Prostate gland (tissue), 2 donors: ENCODE measurements at places on chromosomes 2 and 18. TPM values are rescaled to one million over a fixed set of nuclear protein-coding genes. Genes with fewer than 3 reads are reported as not detected.

- no peak for DNase-seq
Measured at GRCh38 chr2:54609241-54609640, 114.2 kb upstream of the EML6 start.

- peak; percentile 63 for DNase-seq
Measured at GRCh38 chr2:222708274-222708710, 36.8 kb downstream of the MOGAT1 start.

DNA sequence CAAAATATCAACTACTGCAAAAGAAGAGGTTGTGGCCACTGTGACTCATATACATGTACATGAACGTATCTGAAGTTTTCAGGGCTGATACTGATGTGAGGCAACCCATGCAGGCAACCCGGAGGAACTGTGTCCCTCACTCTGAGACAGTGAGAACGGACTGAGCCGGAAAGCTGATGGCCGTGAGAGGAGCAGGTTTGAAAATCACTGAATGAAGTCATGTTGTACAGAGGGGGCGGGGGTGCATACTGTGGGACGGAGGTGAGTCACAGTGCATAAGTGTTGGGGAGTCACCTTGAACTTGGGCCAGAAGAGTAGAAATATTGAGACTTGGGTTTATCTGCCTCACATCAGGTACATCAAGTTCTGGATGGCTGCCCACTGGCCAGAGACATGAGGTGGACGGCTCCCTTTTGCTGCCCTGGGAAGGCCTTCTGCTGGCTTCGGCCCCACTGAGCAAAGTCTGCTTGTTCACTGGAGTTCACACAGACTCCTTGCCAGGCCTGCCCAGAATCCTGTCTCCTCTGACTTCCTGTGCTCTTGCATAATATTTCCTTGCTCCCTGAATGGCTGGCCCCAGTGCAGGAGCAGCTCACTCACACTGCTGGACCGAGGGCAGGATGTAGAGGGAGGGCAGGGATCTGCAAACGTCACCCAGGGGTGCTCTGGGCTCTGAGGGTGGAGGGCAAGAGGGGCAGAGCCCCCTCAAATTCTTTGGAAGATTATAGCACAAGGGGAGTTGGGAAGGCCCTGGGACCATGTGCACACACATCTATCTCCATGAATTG is 18.1 kb downstream of the EPAS1 start:
- peak; percentile 93 for DNase-seq

DNA sequence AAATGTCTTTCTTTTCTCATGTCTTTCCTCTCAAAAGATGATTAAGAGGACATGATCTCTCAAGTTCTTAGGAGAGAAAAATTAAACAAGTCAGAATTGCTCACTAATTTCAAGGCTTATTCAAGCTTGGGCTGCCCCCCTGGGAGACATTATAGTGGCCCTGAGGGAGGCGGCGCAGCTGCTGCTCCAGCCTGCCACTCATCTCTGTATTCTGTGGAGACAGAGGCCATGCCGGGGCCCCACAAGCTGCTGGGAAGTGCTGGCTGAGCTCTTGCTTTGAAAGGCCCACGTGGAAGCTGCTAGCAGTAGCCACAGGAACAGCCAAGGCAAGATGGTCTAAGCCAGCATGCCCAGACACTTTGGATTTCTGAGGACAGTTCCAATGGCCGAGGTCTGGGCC is 267.4 kb downstream of the LNPK start:
- DNase-seq = no peak

DNA sequence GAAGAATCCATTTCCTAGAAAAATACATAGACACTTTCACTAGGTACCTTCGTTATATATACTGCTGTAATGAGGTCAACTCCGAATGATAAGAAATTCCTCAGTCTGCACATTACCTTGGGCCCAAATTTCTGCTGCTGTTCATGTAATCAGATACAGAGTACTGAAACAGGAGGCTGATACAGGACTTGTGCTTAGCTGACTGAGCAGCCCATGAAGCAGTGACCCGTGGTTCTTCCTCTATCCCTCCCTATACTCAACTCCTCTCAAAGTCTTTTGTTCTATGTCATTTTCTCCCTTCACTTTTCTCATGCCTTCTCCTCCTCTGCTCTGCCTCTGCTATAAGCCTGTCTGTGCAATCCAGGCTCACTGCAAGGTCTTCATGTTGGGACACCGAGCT is 57.5 kb upstream of the ST8SIA5 start:
- no peak for DNase-seq

DNA sequence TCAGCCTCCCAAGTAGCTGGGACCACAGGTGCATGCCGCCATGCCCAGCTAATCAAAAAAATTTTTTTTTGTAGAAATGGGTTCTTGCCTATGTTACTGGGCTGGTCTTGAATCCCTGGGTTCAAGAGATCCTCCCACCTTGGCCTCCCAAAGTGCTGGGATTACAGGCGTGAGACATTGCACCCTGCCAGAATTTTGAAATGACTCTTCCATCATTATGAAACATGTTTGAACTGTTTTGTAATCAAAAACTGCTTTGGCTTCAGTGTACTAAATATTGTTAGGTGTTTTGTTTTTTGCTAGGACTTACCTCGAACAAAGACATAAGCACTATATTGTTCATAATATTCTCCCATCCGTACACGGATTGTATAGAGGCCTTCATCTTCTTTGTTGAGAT is 55.8 kb downstream of the MYOM1 start:
- no peak for DNase-seq

GRCh38 chr2:136361521-136361920 is 243.6 kb upstream of the CXCR4 start:
- DNase-seq = no peak

The DTNA gene
- 76.2 TPM for total RNA-seq

The ABHD1 gene
- total RNA-seq = 7.0 TPM

The KLHL41 gene
- total RNA-seq = 2.3 TPM

The PLGLB2 gene
- not detected for total RNA-seq
